Endothelial cell of umbilical vein (primary cell): ENCODE measurements at places on chromosomes 6 and 20.

- no peaks in the 10 kb centered on the region for H3K36me3 ChIP-seq
- H3K4me1 ChIP-seq, result no peaks in the 10 kb centered on the region
- no peak overlapping the region for H3K4me3 ChIP-seq
Measured at GRCh38 chr6:125454351-125454750, 152.6 kb upstream of the HDDC2 start.

- H3K4me1 ChIP-seq, result peaks cover 4% of the 10 kb centered on the region
- no peaks in the 10 kb centered on the region for H3K27me3 ChIP-seq
- no peak overlapping the region for H3K27ac ChIP-seq
- DNase-seq, result peak; percentile 89
- H3K4me3 ChIP-seq, result no peak overlapping the region
- no peaks in the 10 kb centered on the region for H3K36me3 ChIP-seq
Measured at GRCh38 chr6:152232501-152233151, 404.5 kb downstream of the SYNE1 start.

DNA sequence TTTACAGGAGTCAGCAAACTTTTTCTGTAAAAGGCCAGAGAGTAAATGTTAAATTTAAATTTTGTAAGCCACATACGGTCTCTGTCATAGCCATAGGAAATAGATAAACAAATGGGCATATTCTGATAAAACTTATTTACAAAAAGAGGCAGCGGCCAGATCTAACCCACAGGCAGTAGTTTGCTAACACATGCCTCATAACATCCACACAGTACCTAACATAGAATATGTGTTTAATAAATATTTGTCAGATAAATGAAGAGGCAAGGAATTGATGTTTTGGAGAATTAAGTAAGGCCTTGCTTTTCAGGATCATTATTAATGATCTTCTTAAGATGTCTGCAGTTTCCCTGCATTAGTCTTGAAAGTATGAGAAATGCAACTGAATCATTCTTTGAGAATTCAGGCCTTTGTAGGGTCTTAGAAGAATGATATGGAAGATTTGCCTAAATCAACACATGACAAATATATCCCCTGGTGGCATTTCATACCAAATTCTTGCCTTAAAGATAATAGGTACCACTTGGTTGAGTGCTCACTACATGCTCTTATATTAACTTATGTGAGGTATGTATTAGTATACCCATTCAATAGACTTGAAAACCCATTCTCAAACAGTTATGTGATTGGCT is 39.3 kb upstream of the TRAM2 start:
- DNase-seq, result no peak
- H3K36me3 ChIP-seq, result no peaks in the 10 kb centered on the region
- no peak overlapping the region for H3K4me3 ChIP-seq
- no peaks in the 10 kb centered on the region for H3K27me3 ChIP-seq
- H3K27ac ChIP-seq, result no peak overlapping the region
- H3K4me1 ChIP-seq, result peaks cover 20% of the 10 kb centered on the region

DNA sequence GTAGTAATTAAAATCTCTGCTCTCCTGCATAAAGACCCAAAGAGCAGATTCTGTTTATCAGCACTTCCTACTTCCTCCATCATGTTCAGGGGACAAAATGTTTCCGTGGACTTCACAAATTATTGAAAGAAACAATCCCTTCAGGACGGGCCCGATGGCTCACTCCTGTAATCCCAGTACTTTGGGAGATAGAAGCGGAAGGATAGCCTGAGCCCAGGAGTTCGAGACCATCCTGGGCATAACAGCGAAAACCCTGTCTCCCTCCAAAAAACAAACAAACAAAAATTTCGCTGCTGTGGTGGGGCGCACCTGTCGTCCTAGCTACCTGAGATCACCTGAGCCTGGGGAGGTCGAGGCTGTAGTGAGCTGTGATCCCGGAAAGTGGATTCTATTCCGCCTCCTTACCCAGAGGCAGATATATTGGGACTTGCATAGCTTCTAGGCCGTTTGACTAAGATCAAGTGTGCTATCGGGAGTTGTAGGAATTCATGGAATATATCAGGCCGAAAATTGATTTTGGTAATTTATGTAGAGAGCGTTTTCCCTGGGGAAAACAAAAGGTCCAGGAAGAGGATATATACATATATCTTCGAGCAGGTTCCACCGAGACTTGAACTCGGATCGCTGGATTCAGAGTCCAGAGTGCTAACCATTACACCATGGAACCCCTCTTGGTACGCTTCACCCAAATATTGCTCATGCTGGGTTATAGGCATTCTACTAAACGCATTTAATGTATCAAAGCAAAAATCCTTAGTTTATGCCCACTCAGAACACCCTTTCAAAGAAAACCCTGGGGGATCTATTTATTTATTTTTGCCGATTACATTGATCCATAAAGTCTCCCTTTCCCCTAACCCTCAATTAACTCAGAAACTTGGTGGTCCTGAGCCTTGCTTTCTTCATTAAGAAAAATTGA is 74.5 kb upstream of the ZNF184 start:
- no peaks in the 10 kb centered on the region for H3K36me3 ChIP-seq
- peaks cover 13% of the 10 kb centered on the region for H3K27me3 ChIP-seq
- H3K27ac ChIP-seq, result no peak overlapping the region
- H3K4me1 ChIP-seq, result peaks cover 13% of the 10 kb centered on the region
- peak overlapping the region; percentile 14 for H3K4me3 ChIP-seq
- DNase-seq, result peak; percentile 55
